ENCODE measurements at places on chromosomes 16 and 17.

GRCh38 chr16:61564716-61565115 lies 471.5 kb downstream of the CDH8 start:
- DNase-seq: no peak

DNA sequence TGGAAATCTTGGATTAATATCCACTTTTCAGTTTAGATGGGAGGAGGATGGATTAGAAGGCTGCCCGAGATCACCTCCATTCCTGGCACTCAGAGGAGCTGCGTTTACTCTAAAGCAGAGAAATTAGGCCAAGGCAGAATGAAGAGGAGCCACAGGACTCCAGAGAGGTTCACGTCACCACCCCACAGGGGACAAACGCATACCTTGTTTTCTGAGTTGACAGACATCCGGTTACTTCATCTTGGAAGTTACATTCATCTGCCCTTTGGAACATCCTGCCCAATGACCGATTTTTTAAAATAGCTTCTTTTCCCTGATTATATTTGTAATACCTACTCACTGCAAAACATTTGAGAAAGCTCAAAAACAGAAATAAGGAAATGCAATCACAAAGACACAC lies 220.0 kb downstream of the SOX9 start:
- DNase-seq: no peak

DNA sequence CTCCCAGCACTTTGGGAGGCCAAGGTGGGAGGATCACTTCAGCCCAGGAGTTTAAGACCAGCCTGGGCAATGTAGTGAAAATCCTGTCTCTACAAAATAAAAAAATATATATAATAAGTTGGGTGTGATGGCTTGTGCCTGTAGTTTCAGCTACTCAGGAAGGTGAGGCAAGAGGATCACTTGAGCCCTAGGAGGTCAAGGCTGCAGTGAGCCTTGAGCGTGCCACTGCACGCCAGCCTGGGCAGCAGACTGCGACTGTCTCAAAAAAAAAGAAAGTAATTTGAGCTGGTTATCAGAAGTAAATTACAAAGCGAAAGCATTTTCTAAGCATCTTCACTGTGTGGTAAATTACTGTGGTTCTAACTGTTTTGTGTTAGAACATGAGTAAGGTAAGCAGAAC lies 66.2 kb downstream of the NQO1 start:
- DNase-seq: no peak

GRCh38 chr16:50400312-50400966 lies 31.7 kb upstream of the BRD7 start:
- no peak for DNase-seq

GRCh38 chr16:81181013-81181720 lies 57.3 kb upstream of the BCO1 start:
- no peak for DNase-seq

- DNase-seq: no peak
Observed at GRCh38 chr17:68740555-68741447, 139.6 kb upstream of the FAM20A start.

DNA sequence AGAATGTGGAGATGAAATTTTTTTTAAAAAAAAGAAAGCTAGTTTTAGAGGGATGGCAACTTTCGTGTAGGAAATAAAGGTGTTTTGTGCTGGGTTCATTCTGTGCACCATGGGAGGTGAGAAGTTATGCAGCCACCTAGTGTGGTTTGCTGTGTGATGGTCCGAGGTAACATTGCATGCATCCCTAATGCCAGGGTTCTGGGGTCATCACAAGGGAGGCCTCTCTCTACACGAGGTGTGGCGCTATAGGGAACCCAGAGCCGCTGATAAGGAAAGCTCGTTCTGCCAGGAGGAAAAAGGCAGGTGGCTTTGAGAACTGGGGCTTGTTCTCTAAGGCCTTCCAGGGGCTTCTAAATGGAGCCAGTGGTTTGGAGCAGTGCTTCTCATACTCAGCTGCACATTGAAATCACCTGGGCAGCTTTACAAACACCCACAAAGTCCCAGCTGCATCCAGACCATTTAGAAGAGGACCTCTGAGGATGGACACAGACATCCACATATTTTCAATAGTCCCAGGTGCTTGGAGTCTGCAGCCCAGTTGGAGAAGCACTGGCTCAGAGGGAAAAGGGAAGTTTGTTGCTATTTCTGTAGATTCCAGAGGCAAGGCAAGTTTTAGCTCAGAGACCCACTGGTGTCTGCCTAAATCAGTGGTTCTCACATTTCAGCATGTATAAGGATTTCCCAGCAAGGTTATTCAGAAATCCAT lies 43.5 kb downstream of the VPS35L start:
- DNase-seq: no peak

GRCh38 chr16:89364606-89365005 lies 125.8 kb downstream of the ANKRD11 start:
- DNase-seq: no peak

- DNase-seq: no peak
Observed at GRCh38 chr17:71709271-71709890, 411.4 kb upstream of the SOX9 start.

GRCh38 chr17:55398689-55399088 lies 22.9 kb downstream of the MMD start:
- no peak for DNase-seq

DNA sequence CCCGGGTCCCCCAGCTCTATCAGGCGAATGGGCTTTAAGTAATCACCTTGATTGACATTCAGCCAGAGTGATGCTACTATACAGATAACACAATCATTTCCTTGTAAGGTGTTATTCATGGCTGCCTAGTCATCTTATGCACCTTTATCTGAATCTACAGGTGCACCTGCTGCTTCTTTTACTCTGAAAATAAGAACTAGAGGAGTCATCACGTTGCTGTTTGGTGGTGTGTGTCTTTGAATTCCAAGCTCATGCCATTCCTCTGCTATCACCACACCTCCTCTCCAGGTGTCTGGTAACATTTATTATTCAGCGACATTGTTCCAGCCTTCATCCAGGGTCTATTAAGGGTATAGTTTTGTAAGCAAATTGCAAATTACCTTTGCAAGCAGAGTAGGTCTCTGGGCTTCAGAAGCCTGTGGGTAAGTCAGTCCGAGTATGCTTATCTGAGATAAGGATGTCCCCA lies 51.9 kb downstream of the NOS2 start:
- no peak for DNase-seq

GRCh38 chr17:66715076-66715675 lies 119.7 kb upstream of the CACNG5 start:
- no peak for DNase-seq

GRCh38 chr16:86987746-86988670 lies 329.2 kb downstream of the C16orf95 start:
- no peak for DNase-seq

GRCh38 chr17:46773221-46773605 lies 45.3 kb downstream of the WNT3 start:
- DNase-seq: no peak

DNA sequence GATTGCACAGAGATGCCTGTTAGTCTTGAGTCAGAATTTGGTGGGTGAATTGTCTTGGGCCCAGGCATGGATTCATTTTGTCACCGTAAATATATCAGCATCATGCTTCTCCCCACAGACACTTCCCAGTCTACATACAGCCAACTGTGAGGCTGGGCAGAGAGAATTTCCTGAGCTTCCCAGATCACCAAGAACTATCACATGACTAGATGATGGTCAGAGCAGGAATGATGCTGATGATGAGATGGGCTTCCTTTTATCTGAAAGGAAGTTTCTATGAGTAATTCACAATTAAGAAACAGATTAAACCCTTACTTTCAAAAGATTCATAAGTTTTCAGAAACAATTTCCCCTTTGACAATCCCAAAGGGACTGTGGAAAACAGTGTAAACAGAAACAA lies 323 bp upstream of the KRTAP9-9 start:
- no peak for DNase-seq

DNA sequence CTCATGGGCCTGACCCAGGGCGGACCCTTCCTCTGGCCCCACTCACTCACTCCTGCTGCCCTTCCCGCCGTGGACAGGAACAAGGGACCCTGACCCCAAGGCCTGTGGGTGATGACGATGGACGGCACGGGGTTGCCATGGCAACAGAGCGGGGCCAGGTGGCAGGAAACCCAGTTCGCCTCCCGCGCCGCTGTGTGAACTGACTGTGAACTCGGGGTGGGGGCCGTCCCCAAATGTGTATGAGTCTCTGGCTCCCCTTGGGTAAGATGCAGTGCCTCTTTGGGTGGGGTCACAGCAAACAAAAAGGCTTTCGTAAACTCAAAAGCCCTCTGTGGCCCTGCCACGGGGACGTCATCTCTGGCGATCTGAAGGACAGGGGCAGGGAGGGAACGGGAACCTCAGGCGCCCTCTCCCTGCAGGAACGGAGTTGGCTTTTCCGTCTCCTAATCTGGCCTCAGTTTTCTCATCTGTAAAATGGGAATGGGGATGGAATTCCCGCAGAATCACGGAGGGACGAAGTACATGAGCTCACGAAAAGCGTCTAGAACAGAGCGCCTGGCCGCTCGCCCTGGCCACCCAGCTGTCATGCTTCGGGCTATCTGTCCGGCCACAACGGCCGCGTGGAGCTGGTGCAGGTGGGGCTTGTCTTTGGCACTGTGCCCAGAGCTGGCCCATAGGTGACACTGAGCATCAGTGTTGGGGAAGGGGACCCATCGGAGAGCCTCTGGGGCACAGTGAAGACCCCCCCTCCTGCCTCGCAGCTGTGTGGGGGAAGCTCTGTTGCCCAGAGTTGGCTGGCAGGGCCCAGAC lies 44.9 kb upstream of the PABPN1L start:
- DNase-seq: peak; percentile 58

GRCh38 chr17:66564992-66565465 lies 262.6 kb downstream of the PRKCA start:
- no peak for DNase-seq

- no peak for DNase-seq
Observed at GRCh38 chr17:65115839-65116238, 21.3 kb upstream of the RGS9 start.

GRCh38 chr17:52154466-52154865 lies 4.0 kb downstream of the CA10 start:
- DNase-seq: no peak

DNA sequence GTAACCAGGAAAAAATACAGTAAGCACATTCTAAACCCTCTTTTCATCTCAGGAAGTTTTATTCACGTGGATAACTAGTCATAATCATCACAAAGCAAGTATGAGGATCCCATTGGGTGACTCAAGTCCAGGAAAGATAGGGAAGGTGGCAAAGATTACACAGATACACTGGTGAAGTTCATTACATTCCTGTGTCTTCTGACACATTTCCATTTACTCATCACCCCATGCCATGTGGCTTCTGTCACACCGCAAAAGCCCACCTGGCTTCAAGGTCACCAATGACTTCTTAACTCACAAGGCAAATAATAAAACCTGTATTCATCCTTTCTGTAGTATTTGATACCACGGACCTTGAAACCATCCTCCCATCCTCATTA lies 17.0 kb downstream of the HS3ST3A1 start:
- no peak for DNase-seq

GRCh38 chr16:4500272-4500671 lies 24.1 kb downstream of the HMOX2 start:
- DNase-seq: no peak

- no peak for DNase-seq
Observed at GRCh38 chr17:28370035-28370743, at the start of gene VTN. TSS of gene VTN (minus strand) at chr17:28370307. CDS start at chr17:28370203, 104 bp downstream.
